Tongue (tissue), 3 donors: ENCODE measurements at places on chromosomes 4 and X.
A peak's percentile ranks its signal among the peaks of the same experiment; 100 is the strongest.

- peak; percentile 69 for DNase-seq
Measured at GRCh38 chr4:168183717-168184571, 91.6 kb downstream of the ANXA10 start.

- DNase-seq = no peak
Measured at GRCh38 chr4:6228158-6229067, 28.1 kb upstream of the JAKMIP1 start.

- DNase-seq = no peak
Measured at GRCh38 chr4:123218981-123219380, 177.6 kb upstream of the SPRY1 start.

DNA sequence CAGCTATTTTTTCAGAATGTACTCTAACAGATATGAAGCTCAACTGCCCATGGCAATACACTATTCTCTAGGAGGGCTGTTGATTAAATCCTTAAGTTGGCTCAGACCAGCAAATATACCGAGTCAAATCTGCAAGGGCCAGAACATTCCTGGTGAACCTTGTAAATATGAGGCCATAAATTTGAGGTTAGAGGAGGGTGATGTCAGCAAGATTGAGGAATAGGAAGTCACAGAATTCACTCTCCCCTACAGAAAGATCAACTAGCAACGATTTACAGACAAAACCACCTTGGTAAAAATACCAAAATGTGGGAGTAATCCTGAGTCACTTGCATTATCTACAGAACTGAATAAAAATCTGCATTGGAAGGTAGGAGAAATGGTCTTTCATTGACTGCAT is 399.3 kb downstream of the GPM6A start:
- DNase-seq = no peak

GRCh38 chr4:161061046-161061445 is 1102.8 kb downstream of the FSTL5 start:
- no peak for DNase-seq

DNA sequence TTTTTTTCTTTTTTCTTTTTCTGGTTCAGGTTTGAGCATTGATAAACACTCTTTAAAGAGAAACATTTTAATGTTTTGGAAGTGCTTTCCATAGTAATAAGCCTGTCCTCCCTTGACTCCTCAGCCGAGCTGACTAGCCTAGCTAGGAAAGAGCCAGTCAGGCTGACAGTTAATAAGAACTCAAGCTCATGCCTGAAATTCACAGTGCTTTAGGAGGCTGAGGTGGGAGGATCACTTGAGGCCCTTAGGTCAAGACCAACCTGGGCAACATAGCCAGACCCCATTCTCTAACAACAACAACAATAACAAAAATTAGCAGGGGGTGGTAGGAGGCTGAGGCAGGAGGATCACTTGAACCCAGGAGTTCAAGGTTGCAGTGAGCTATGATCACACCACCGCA is 53.4 kb upstream of the ZCCHC13 start:
- DNase-seq = no peak

- DNase-seq = no peak
Measured at GRCh38 chr4:81421346-81422218, 50.1 kb downstream of the RASGEF1B start.

GRCh38 chrX:70336767-70337166 is 46.9 kb downstream of the KIF4A start:
- DNase-seq = no peak

DNA sequence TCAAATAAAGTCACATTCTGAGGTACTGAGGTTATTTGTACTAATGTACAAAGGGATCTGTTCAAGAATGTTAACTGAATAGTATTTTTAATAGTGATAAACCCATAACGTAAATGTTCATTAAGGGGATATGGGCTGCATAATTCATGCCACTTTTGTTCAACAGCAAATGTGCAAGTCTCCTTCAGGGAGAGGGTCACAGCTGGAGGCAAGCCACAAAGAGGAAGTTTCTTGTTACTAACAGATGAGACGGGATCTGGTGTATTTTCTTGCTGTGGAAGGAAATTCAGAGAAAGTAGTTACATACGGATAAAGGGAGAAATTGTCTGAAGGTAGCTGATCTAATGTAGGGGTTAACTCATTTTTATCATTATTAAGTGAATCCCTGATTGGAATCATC is 10.0 kb downstream of the ZFP42 start:
- DNase-seq = no peak

- DNase-seq = peak; percentile 41
Measured at GRCh38 chr4:40916880-40917279, 167.1 kb downstream of the NSUN7 start.

GRCh38 chr4:108152980-108153379 is 15.8 kb downstream of the LEF1 start:
- no peak for DNase-seq

GRCh38 chr4:189792924-189793618 is 147.6 kb upstream of the FRG1 start:
- DNase-seq = peak; percentile 94

- DNase-seq = no peak
Measured at GRCh38 chr4:95264843-95265242, 283.9 kb downstream of the UNC5C start.

GRCh38 chrX:129631849-129632248 is 22.9 kb downstream of the APLN start:
- DNase-seq = no peak

DNA sequence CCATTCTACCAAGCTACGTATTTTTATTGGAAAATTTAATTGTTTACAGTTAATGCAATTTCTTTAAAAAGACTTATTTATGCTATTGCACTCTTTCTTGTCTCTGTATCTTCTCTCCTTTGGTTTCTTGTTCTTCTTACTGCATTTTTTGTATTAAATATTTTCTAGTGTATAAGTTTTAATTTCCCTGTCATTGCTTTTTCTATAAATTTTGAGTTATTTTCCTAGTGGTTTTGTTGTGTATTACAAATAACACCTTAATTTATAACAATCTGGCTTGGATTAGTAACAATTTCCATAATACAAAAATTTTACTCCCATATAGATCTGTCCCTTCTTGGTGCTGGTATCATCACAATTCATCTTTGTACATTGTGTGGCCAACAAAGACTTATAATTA is 303.5 kb upstream of the SPOCK3 start:
- no peak for DNase-seq

DNA sequence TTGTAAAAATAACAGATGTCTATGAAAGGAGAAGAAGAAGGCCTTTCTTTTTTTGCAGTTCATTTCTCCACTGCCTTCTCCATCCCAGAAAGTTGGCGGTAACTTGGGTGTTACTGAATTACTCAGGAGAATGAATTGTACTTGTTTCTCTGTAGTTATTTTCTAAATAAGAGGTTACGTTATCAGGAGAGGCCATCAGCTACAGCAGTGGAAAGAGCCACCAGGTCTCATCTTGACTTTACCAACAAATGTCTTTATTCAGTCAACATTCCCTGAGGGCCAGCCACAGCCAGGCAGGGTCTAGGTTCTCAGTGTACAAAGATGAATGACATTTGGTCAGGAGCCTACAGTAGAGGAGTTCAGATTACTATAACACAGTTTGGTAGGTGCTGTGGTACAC is 8.1 kb downstream of the HADH start:
- no peak for DNase-seq

GRCh38 chrX:83593634-83594294 is 85.7 kb downstream of the POU3F4 start:
- DNase-seq = no peak

GRCh38 chr4:11483046-11483445 is 54.4 kb upstream of the HS3ST1 start:
- DNase-seq = no peak

GRCh38 chrX:48573690-48574269 is 504 bp upstream of the RBM3 start:
- no peak for DNase-seq
